ENCODE measurements at places on chromosomes 5 and 9.

GRCh38 chr5:143749581-143750205 lies 62.3 kb upstream of the HMHB1 start:
- DNase-seq: no peak

- DNase-seq: no peak
These were observed 80.1 kb downstream of the COL15A1 start for GRCh38 chr9:99023831-99024230.

- DNase-seq: no peak
These were observed 42.4 kb downstream of the CWC27 start for GRCh38 chr5:64811050-64811640.

- no peak for DNase-seq
These were observed 130.4 kb downstream of the CHSY3 start for GRCh38 chr5:130034566-130035210.

- DNase-seq: no peak
These were observed 634.9 kb upstream of the ZNF608 start for GRCh38 chr5:125381290-125381689.

DNA sequence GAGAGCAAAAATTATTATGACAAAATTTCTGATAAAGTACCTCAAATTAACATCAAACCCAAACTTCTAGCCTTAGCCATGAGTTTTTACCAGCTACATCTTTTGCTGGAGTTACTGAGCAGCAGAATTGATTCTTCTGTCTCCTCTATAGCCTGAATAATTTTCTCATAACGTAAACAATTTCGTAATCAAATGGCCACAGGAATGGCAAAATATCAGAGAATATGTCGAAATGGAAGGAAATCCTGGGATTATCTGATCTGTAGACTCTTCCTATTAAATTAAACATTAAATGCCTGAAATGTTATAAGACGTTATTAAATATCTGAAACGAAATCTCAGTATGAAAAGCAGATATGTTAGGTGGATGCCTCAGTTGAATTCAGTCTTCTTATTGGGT lies 41.1 kb downstream of the LURAP1L start:
- DNase-seq: no peak

DNA sequence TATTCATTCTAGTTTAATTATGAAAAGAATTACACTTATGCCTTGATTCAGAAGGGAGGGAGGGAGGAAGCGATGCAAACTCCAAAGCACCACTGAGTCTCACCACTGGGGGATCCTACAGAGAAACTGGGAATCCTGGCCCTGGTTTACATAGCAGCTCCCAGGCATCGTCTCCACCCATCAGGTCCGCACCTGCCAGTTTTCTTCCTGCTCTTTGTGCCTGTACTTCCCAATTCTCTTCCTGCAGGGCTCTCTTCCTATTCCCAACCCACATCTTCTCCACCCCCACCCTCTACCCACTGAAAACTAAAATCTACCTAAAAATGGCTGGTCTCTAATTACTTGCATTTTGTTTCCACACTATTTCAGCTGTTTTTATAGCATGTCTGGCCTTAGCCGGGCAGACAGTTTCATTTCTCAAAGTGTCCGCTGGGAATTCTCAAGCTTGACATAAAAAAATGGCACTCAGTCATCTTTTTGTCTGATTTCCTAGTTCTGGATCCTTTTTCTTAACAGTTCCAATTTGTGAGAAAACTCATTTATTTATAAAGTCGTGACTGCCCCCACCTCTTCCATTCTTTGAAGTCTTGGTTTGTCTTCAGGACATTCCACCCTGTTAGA lies 1.6 kb upstream of the TNIP1 start:
- DNase-seq: peak; percentile 79

DNA sequence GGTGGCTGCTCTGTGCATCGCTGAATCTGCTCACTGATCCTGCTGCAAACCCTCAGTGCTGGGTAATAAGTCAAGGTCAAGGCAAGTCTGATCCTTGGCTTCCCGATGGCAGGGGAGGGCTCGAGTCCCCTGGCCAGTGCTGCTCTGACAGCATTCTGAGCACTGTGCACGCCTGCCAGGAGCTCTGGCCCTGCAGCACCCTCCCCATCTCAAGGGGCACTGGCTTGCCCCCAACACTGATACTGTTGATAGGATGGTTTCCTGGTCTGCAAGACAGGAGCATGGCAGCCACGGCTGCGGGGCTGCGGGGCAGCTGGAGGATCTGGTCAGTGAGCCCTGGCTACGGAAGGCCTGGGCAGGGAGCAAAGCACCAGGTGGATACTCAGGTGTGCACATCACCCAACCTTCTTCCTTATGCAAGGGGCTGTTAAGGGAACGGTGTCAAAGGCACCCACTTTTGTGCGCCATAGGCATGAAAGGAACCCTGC lies 71.8 kb downstream of the SECISBP2 start:
- DNase-seq: no peak

GRCh38 chr9:132670457-132671391 lies at the start of gene GTF3C4:
GTF3C4 (plus strand) TSS chr9:132670464; CDS start chr9:132670599, 135 bp downstream.
- DNase-seq: peak; percentile 74

- DNase-seq: no peak
These were observed 59.0 kb downstream of the STARD4 start for GRCh38 chr5:111453295-111453694.

DNA sequence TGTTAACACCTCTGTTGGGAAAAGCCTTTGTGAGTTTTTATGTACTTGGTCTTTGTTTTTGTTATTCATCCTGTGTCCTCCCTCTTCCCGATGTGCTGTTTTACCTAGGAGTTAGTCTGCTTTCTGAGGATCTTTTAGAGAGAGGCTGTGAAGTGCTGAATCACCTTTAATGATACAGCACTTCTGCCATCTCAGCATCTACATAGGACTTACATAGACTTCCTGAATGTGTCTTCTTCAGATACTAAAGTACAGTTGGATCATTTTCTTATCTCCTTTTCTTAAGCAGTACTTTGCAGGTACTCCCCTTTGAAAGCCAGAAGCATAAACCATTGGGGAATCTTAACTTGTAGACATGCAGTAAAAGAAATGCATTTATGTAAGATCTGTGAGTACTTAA lies 31.5 kb downstream of the OTULIN start:
- DNase-seq: no peak

- DNase-seq: no peak
These were observed 104.0 kb upstream of the SSBP2 start for GRCh38 chr5:81854915-81855314.

- DNase-seq: no peak
These were observed 84.6 kb downstream of the PAPPA start for GRCh38 chr9:116238225-116238624.

- no peak for DNase-seq
These were observed 9.8 kb downstream of the CCNG1 start for GRCh38 chr5:163447191-163447590.

- DNase-seq: no peak
These were observed 23.9 kb downstream of the ISOC1 start for GRCh38 chr5:129118405-129118804.

DNA sequence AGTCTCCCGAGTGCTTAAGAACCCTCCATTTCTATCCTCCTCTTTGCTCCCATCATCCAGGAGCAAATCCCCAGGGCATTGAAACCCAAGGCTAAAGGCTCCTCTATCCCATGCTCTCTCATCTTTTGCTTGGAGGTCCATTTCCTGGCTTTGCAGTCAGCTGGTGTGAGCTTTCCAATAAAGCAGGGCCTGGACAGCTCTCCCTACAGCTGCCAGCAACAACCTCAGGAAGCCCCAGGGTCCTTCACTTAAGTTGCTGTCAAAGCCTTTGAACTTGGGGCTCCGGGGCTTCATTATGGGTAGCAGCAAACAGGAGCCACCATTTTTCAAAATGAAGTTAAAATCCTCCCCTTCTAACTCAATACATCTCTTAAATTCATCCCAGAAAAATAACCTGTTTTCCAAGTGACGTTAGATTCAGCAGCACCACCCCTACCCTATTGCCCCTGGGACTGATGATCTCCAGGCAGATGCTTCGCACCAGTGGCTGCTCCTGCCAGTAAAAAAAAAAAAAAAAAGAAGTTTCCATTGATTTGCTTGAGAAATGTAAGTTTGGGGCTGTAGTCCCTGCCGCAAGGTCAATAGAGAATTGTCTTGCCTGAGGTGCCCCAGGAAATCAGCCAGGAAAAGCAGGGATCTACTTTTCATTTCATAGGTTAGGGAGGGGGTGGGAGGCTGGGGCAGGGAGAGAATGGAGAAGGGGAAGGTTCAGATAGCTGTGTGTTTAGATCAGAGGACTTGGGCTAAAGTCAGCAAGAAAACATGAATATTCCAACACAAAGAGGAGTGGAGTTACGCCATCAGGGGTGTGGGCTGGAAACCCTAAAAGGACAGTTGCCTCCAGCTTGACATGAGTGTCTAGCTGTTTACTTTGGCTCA lies 83.8 kb upstream of the IL6ST start:
- DNase-seq: no peak

GRCh38 chr9:19199012-19199411 lies 31.5 kb upstream of the DENND4C start:
- no peak for DNase-seq

DNA sequence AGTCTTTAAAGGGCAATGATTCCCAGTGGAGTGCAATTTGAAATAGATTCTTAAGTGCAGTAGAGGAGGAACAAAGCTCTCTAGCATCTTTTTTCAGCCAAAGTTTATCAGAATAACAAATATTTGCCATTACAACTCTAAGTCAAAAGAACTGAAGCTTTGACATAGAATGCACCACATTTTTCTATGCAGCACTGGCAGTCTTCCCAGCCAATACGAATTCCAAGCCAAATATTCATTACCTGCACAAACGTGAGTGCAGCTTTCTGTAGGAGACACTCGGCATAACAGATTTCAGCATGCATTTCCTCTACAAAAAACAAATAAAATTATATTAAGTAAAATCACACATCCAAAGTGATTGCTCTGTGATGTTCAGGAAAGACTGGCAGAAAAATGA lies 103.4 kb downstream of the TTC39B start:
- DNase-seq: no peak

- no peak for DNase-seq
These were observed 54.8 kb upstream of the RASGRF2 start for GRCh38 chr5:80905405-80905804.

GRCh38 chr9:93635186-93636107 lies 59.1 kb downstream of the PHF2 start:
- no peak for DNase-seq

DNA sequence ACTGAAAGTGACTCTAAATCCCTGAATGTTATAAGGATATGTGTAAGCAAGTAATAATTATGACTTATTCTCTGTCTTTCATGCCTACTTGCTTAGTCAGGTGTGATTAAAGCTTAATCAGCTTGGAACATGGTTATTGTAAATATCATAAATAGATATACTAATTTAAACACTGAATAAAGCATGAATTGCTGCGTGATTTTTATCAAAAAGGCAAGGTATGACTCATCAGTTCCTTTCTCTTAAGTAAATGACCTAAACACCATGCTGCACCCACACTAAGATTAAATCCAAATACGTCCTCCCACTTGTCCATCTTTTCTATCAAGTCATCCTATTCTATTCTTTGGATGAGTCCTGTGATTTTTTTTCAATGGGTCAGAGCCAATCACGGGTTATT lies 124.6 kb upstream of the MTAP start:
- DNase-seq: no peak

DNA sequence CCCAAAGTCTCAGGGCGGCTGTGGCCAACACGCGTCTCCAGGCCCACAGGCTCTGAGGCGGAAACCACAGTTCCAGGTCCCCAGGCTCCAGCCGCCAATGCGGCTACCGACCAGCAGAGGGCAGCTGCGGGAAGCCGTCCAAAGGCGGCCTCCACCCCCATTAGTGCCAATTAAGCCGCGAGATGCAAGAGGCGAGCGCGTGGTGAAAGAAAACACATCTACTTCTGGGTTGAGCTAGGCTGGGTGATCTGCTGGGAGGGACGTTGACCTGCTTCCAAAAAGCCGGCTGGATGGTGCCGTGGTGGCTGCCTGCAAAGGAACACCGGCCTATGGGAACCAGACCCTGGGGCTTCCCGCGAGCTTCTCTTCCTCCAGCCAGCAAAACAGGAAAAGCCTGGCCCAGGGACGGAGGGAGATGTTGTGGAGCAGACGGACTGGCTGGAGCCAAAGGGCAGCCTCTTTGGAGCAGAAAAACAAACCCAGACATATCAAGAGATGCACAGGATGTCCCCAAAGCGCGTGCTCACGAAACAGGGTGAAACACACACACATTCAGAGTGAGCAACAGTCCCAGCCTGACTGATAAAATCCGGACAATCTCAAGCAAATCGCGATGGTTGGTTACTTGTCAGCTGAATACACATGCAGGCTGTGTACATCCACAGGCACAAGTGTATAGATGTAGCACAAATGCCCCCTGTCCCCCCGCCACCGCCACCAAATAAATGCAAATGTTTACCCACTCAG lies 187.1 kb upstream of the BRINP1 start:
- peak; percentile 95 for DNase-seq

DNA sequence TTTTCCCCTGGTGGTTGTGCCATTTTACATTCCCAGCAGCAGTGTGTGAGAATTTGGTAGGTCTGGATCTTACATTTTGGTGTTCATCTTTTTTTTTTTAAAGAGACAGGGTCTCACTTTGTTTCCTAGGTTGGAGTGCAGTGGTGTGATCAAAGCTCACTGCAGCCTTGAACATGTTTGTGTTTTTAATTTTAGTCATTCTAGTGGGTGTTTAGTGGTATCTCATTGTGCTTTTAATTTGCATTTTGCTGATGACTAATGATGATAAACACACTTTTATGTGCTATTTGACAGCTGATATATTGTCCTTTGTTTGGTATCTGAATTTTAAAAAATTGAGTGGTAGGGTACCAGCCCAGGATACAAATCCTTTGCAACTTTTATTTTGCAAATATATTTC lies 53.4 kb upstream of the POMT1 start:
- no peak for DNase-seq

GRCh38 chr9:137194388-137194787 lies 5.9 kb downstream of the SSNA1 start:
- DNase-seq: no peak

GRCh38 chr5:33939556-33940262 lies 3.5 kb downstream of the RXFP3 start:
- DNase-seq: no peak

DNA sequence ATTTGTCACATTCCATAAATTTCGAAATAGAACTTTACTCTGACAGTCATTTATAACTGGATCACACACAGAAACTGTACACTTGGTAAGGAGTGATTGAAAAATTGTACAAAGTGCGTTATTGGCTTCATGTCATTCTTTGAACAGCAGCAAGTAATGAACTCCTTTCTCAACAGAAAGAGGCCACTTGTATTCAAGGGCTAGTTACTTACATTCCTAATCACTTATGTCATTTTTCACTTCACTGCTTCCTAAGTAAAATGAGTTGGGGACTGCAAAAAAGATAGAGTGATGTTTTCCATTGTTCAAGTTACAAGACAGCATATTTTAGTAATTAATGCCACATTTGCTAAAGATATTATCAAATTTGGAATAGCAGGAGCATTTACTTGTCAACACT lies 893.2 kb downstream of the DTWD2 start:
- no peak for DNase-seq

GRCh38 chr9:17484906-17485305 lies 94.0 kb upstream of the SH3GL2 start:
- DNase-seq: no peak

- no peak for DNase-seq
These were observed 69.3 kb downstream of the KCNIP1 start for GRCh38 chr5:170573114-170573513.

- DNase-seq: no peak
These were observed 80.6 kb downstream of the WNK2 start for GRCh38 chr9:93264338-93265125.

All from endodermal cell (in vitro differentiated cells).